ENCODE measurements at places on chromosomes 1 and 21. TPM values are rescaled to one million over a fixed set of nuclear protein-coding genes. Genes with fewer than 3 reads are reported as not detected.

DNA sequence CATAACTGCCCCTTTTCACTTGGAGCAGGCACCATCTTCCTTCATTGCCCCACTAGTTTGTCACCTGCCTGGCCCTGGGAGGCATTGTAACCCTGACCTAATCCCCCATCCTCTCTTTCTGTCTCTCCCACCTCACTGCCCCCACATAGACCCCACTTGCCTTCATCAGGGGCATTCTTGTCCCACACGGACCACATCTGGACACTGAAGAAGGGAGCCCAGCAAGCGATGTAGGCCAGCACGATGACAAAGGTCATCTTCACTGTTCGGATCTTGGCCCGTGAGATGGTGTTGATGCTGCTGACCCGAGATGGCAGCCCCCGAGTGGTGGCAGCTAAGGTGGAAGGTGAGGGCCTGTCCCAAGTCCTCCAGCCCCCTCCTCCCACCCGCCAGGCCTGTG, 1.4 kb downstream of the AVPR1B start:
- DNase-seq, result no peak

- DNase-seq, result no peak
These were observed 5.4 kb upstream of the SHISA4 start for GRCh38 chr1:201883266-201883665.

DNA sequence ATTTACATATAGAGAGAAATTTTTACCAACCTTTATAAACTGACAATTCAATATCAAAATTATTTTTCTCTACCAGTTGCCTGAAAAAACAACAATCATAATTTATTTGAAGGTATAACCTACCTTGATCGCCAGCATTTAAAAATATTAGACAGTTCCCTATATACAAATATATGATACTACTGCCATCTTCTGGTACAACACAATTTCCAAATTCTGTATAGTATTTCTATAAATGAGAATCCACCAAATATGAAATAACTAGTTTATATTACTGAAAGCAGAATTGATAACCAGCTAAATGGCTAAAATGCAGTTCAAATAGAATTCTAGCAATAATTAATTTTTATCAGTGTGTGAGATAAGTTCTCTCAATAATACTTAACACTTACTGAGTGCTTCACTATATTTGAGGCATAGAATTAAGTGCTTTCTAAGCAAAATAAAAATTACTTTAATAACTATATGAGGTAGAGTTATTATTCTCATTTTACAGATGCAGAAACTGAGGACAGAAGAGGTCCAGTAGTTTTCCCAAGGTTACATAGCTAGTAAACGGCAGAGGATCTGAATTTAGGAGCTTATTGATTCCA, 75.6 kb downstream of the PIGK start:
- DNase-seq, result peak; percentile 22

- no peak for DNase-seq
These were observed 655.0 kb downstream of the RWDD3 start for GRCh38 chr1:95888941-95889390.

DNA sequence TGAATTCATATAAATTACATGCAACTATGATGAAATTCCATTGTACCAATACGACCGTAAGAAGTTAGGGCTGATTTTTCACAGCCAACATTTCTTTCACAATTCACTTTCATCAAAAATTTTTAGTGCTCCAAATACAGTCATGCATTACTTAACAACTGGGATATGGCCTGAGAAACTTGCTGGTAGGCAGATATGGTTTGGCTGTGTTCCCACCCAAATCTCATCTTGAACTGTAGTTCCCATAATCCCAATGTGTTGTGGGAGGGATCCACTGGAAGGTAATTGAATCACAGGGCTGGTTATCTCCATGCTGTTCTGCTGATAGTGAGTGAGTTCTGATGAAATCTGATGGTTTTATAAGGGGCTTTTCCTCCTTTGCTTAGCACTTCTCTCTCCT, 244.4 kb downstream of the AKT3 start:
- DNase-seq, result no peak

DNA sequence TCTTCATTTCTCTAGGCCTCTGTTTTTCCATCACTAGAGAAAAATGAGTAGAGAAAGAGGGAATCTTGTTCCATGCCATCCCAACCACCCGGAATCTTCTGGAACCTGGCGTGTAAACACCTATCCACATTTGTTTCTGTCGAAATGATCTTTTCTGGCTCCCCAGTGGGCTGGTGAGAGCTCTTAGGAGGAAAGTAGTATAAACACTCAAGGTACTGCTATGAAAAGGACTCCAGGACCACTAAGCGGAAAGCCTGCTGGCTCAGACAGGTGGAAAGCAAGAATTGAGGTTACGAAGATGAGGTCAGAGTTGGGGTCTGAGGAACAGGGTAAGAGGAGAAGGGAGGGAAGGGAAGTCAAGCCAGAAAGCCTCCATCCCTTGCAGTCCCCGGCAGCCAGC, 90.8 kb downstream of the PLXNA2 start:
- no peak for DNase-seq

DNA sequence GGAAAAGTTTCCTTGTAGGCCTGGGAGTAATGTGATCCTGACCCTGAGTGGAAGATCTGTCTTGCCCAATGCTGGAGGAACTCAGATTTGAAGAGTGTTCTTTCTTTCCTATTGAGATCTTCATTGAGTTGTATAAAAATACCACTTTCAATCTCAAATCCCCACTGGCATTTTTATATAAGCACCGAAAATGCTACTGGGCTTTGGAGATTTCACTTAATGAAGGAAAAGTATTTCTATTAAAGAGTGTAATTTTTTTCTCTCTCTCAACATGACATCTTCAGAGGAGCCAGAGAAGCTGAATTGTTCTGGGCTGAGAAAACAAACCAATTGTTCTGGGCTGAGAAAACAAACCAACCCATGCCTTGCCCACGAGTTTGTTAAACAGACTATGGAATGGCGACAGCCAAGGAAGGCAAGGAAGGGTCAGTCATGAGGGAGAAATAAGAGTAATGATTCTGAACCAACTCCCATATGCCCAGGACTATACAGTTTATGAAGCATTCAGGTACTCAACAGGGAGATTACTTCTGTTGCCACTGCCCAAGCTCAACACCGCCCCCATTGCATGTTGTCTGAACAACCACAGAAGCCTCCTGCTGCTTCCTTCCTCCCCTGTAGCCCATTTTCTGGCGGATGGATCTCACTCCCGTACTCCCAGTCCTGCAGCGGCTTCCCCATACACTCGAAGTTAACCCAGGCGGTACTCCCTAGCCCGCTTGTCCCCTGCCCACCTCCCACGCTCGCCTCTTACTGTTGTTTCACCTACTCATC, 103.2 kb downstream of the BEND5 start:
- no peak for DNase-seq

GRCh38 chr21:41634858-41635257, 126.9 kb upstream of the TMPRSS2 start:
- no peak for DNase-seq

DNA sequence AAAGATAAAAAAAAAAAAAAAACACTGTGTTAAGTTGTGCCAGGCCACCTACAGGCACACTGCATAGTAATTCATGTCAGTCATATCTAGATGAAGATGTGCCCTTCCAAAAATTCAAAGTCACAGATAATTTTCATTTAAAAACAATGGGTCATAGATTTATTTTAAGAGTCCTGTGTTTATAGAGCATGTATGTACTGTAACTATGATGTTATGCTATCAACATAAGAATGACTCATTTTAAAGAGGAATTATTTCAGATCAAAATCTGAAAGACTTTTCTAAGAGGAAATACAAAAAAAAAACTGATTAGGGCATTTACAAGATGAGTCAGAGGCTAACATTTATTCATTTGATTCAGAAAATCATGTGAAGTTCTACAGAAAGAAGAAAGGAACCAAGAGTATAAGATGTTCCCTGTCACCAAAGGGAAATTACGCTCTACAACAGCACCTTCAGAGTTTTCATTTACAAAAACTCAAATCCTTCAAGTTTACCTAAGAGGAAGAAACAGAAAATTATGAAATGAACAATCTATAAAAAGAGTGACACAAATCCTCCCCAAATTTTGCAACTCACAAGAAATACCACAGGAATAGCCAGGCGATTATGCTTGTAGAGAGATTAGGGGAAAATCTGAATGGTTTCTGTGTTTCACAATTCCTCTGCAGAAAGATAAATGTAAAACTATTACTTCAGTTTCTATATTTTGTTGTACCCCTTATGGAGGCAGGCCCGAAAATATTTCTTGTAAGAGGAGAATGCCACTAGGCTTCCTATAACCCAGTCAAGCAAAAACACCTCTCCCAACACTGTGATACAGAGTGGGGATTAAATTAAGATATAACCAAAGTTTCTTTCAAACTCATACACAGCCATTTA, 13.8 kb downstream of the TP53BP2 start:
- DNase-seq, result no peak

DNA sequence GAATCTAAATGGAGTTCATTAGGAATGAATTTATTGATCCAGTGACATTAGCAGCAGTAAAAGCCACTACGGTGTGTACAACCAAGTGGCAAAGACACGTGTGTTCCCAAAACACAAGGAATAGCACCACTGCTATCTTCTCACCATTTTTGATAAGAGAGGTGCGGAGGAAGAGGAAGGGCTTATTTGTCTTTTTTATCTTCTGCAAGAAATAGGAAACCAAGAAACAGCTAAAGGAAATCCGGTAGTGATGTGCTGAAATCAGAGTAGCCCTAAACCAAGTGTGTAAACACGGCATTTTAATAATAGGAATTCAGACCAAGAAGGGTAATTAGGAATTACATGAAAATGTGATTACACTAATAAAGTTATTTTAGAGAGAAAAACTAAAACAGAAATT, 9.1 kb upstream of the SCYL3 start:
- DNase-seq, result peak; percentile 8

Gene KLHDC9
- total RNA-seq, result not detected

All from naive thymus-derived CD4-positive, alpha-beta T cell (primary cell).